Myocyte (in vitro differentiated cells): ENCODE measurements at places on chromosomes 4 and X.

GRCh38 chrX:826448-826847, 195.9 kb downstream of the SHOX start:
- DNase-seq = no peak

DNA sequence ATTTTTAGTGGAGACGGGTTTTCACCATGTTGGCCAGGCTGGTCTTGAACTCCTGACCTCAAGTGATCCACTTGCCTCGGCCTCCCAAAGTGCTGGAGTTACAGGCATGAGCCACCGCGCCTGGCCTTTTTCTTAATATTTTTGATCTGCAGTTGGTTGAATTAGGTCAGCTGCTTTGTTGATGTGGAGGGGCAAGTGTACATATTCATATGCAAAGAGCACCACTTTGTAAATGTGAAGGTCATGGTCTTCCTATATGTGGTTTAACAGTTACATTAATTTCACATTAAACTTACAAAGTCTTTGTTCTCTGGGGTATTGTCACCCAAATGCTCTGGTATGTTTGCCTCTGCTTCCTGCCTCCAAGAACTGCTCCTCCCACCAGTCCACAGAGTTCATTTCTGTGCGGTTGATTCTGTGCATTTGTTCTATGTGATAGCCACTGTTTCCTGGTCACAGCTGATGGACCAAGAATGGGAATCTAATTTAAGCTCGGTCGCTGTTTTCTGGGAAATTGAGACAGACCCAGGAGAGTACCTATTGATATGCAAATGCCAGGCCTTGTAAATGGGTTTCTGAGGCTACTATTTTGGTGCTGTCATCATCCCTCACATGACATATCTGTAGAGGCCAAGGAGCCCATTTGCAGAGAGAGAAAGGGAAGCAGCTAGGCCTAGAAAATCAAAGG, 26.9 kb upstream of the HPSE start:
- peak; percentile 38 for DNase-seq

DNA sequence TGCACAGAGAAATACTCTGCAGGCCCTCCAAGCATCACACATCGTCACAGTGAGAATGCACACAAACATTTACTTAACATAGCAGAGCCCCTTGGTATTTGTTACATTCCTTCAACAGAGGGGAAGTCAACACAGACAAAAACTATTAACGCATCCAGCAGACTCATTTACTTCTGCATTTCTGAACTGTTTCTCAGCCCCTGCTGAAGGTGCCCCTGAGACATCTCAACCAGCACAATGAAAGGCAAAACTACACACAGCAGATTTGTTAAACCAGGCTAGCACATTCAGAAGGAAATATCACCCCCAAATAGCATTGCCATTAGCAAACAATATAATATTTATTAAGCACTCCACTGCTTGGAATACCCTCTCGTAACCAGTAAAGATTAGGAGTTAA, 367.0 kb downstream of the RAB28 start:
- no peak for DNase-seq

DNA sequence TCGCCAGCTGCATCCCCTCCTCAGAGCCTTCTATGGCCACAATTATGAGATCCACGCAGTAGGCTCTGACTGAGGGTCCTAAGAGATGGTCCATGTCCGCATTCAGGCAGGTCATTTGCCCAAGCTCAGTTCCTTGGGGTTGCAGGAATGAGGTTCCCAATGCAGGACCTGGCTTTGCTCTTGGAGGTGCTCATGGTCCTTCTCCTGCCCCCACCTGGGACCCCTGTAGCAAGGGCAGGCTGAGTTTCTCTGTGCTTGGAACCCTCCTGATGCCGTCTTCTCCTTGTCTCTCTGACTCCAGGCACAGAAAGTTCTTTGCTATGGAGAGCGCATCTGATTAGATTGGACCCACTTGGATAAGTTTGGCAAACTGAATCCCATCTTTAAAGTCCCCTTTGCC, 16.5 kb upstream of the SHOX start:
- no peak for DNase-seq

DNA sequence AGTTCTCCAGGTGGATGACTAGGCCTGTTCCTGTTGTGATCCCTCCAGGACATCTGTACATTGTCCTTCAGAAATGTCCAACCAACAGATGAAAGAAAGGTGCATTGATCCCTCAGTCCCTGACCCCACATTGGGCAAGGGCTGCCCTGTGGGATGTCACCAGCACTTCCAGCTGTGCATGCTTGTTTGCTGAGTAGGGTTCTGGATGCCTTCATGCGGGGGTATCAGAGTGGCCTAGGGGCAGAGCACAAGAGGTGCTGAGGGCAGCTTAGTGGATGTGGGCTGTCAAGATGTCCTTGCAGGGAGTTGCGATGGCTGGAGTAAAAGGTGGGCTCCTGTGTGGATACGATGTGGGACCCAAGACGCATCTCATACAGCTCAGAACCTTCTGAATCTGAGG, 112.5 kb downstream of the PALLD start:
- no peak for DNase-seq

DNA sequence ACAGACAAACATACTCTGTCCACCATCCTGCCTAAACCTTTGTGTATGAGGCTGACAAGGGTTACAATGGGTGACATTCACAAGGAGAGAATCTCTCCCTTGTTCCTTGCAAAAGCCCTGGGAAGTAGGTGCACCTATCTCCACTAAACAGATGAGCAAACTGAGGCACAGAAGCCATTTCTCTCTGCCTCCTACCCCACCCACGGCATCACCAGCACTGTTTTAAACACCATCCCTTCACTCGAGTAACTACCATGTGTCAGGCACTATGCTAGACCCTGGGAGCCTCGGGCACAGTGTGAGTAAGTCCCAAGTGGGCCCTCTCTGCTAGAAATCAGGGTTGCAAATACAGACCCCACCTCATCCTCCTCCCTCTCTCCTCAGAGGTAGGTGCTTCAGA, 899 bp downstream of the LYAR start:
- no peak for DNase-seq

DNA sequence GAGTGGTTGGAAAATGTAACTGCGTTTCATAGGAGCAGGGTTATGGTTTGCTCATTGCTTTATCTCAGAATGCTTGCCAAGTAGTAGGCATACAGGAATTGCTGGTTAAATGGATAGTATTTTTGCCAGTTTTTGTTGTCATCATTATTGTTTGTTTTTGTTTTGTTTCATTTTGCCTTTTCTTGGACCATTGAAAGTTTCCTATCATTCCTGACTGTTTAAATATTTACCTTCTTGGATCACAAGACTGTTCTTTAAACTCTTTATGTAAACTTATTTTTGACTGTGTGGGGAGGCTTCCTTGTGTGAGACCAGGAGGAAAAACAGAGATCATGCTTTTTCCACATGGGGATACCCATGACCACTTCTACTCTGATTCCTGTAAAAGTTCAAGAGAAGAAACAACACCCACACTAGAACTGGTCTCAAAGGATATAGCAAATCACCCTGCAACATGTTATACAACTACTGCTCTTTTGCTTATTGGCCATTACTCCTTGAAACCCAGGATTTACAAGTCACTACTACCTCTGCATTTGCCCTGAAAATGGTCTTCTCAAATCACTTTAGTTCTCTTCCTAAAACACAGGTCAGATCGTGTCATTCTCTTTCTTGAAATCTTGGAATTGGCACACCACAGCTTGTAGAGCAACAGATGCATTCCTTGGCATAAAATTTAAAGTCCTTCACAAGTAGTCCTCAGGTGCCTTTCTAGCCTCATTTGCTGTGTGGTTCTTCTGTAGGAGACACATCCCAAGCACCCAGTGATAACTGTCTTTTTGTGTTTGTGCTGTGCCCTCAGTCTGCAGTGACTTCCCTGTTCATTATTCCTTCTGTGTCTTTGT, 51.3 kb downstream of the FNIP2 start:
- DNase-seq = no peak

DNA sequence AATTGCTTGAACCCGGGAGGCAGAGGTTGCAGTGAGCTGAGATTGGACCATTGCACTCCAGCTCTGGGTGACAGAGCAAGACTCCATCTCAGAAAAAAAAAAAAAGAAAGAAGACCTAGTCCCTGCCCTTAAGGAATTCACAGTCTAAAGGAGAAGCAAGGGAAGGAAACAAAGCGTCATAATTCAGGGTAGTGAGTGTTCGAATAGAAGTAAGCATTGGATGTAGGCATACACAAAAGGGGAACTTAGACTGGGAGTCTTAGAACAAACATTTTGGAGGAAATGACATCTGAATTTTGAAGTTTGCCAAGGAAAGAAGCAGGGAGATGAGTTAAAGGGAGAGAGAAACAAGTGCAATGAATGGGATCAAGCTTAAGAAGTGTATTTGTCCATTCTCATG, 32.4 kb downstream of the PPM1K start:
- DNase-seq = no peak

- no peak for DNase-seq
These were observed 749.5 kb upstream of the PCDH7 start for GRCh38 chr4:29970626-29971025.

DNA sequence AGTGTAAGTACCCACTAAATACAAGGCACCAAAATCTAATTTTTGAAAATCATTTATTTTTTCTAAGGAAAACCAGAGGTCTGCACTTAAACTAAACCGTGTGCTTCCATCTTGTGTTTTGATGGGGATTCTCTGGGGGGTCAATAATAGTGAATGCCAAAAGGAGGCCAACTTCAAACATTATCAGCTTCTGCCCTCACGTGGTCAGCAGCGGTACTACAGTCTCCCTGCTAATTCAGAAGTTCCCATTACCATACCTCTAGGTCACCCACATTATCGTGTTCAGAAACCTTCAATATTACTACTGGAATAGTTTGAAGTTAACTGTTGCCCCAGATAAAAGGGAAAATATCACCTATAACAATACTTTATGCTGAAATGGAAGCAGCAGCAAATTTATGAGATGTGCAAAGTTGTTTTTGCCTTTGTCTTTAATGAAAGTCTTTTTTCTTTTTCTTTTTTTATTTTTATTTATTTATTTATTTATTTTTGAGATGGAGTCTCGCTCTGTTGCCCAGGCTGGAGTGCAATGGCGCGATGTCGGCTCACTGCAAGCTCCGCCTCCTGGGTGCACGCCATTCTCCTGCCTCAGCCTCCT, 17.3 kb downstream of the CTPS2 start:
- DNase-seq = peak; percentile 49

DNA sequence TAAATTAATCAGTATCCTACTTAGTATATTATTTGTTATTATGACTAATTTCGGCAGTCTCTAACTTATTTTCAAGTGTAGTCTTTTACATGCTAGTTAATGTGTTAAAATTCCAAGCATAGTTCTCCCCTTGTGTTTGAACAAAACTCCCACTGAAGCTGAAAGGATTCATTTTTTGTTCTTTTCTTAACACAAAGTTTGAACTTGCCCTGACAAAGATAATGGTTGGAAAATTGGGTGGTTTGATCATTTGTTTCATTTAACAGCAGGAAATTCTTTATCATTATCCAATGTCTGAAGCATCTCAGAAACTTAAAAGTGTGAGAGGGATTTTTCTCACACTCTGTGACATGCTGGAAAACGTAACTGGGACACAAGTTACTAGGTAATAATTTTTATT, 36.0 kb downstream of the INTU start:
- DNase-seq = no peak

- DNase-seq = no peak
These were observed 33.4 kb downstream of the TBL1X start for GRCh38 chrX:9498236-9498635.

DNA sequence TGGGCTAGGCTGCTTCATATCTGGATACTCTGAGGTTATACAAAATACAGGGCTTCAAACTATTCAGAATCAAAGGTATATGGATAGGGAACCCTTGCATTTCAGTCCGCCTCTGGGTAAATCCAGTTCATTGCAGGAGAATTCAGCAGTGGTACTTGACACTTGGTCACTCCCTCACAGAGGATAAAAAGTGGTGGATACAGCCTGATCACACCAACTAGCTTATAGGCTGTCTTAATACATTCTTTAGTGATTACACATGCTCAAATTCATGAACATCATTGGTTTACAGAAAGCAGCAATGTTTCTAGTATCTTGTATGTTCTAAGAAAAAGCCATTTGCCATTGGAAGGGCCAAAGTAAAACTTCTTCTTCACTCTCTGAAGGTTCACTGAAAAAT, 104.8 kb upstream of the PDE5A start:
- DNase-seq = no peak

GRCh38 chr4:52019936-52020657, at the start of gene LRRC66:
TSS of gene LRRC66 (minus strand) at chr4:52020363. CDS start at chr4:52017613, 2,750 bp downstream.
- no peak for DNase-seq

DNA sequence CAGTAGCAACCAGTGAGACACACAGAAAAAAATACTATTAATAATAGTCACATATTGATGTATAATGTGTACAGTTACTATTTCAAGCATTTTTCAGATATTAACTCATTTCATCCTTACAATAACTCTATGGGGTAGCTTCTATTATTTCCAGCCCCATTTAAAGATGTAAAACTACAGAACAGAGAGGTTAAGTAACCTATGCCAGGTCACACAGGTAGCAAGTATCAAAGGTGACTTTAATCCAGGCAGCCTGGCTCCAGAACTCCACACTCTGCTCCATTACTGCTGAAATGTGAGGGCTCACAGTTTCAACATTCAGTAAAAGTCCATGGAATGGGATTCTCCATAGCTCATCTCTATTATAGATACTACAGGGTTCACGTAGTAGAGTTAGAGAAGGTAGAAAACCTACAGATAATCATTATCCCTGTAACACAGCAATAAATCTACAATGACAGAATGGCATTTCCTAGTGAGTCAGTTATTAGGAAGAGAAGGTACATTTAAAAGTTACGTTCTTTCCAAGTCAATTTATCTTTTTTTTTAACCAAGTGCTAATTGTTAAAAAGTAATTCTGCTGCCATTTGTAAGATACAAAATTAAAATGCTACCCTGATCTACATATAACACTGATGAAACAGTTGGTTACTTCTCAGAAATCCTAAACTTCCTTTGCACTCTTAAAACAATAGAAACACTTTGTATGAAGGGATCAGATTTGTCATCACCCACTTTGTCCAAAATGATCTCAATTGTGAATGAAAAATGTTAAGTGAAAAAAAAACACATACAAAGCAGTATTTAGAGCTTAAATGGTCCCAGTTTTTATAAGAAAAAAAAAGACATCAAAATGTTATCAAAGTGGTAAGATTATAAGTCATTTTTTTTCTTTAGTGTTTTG, 18.7 kb downstream of the RELL1 start:
- no peak for DNase-seq

DNA sequence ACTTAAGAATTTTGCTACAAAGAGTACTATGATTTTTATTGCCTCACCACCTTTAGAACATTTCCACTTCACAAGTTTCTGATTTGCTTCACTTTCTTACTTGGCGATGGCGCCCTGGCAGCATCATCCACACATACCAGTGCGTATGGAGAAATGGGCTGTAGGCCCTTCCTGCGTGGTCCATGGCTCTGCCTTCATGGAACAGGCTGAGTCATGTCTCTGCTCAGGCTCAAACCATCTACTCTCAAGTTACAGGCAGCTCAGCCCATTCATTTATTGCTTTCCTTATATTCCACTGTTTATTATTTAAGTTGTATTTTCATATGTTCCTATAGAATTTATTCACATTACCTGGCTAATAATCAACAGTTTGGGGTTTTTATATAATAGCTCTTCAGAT, 21.1 kb downstream of the CASP3 start:
- peak; percentile 11 for DNase-seq

GRCh38 chrX:154828016-154828408, 6.5 kb downstream of the SMIM9 start:
- DNase-seq = no peak
